ENCODE measurements at places on chromosomes 12 and 14.

GRCh38 chr14:94411638-94412037 lies 23.2 kb upstream of the SERPINA1 start:
- DNase-seq, result no peak

DNA sequence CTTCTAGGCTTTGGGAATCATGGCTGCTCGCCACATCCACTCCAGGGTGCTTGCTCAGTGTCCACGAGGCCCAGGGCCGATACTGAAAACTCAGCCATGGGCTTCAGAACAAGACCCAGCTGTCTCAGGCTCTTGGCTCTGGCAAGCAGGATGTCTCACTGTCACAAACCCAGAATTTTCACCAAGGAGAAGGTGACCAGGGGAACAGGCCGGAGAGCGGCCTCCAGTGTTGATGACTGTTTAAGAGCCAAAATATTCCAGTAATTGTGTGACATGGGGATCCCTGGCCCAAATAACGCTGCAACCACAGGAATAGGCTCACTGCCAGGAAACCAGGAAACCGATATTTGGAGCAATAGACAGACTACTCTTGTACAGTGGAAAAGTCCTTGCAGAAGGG lies 9.8 kb upstream of the SERPINA5 start:
- DNase-seq, result no peak

DNA sequence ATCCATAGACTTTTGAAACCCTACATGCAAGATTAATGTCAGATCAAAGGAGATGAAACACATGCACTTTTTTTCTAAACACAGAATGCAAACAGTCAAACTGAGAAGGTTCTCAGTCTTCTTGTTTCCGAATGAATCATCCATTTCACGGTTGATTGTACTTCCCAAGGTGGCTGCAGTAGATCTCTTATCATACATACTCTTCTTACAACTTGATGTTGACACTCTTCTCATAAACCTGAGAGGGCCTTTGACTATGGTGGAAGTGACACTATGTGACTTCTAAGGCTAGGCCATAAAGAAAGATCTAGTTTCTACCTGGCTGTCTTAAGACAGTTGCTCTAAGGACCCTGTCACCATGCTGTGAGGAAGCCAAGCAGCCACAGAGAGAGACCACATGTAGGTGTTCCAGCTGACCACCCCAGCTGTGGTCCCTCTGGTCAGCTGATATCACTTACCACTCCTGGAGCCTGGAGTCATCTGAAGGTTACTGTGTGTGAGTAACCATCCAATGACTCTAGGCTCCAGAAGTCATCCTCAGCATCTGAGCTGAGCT lies 67.2 kb upstream of the HMGA2 start:
- DNase-seq, result no peak

GRCh38 chr12:121849665-121850064 lies 9.0 kb downstream of the HPD start:
- DNase-seq, result no peak

DNA sequence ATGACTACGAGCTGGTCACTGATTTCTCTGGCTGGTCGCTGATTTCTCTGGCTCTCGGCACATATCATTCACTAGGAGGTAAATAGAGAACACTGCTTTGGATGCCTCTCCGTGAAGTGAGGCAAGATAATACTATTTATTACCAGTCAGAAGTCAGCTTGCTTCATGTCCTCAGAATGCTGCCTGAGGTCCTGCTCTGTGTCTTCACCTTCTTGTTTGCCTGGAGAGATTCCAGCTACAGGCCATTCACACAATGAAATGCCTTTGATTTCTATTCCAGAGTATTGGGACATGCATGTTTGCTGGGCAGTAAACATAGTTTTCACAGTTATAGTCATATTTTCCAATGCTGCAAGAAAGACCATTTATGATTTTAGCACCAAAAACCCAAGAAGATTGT lies 106.7 kb downstream of the AEBP2 start:
- no peak for DNase-seq
